ENCODE measurements at places on chromosomes 6 and 20. TPM values are rescaled to one million over a fixed set of nuclear protein-coding genes. Genes with fewer than 3 reads are reported as not detected.

The YTHDF1 gene
- total RNA-seq, result 38.2 TPM

The VGLL2 gene
- 0.56 TPM for total RNA-seq

The KHDRBS2 gene
- 0.29 TPM for total RNA-seq

- DNase-seq, result no peak
Observed at GRCh38 chr6:75108333-75108974, 97.4 kb downstream of the COL12A1 start.

DNA sequence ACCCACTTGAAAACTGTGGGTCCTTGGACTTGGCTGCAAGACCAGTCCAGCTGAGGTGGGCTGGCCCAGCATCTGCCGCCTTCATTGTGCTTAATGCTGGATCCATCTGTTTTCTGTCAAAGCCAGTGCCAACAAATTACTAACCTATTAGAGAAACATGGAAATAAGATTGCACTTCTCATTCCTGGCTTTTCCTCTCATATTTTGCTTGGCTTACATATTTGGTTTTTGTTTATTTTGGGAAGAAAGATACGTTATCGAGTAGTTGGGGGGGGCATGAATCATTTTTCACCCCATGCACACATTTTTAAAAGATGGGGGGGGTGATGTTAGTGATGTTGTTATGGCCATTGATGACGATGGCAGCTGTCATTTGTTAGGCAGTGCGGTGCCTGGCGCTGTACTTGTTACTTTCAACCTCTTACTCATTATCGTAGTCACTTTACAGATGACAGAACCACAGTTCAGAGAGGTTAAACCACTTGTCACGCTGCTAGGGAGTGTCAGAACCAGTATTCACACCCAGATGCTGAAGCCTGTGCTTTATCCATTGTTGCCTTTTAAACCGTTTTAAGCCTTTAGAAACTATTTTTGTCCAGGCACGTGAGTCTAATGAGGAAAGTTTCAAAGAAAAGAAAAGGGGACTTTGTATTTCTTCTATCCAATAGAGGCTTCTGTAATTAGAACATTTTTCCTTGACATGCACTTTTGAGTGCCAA, 180.0 kb downstream of the TMEM242 start:
- peak; percentile 79 for DNase-seq

DNA sequence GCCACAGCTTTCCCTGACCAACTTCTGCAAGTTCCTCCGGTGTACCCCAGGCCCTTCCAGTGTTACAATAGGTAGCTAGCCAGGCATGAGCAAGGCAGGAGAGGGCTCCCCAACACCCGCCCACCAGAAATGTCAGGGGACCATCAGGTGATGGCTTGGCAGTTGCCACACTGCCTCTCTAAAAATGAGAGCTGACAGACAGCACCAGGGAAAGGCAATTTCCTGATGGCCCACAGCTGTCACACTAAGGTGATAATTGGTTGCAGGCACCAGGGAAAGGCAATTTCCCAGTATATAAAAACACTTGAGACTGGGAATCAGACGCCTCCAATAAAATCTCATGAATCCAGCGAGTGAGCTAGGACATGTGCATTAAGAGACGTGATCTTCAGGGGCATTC, 49.9 kb downstream of the PXDC1 start:
- no peak for DNase-seq

Measured in heart left ventricle (tissue), 16 donors.